ENCODE measurements at places on chromosomes 11 and 22.

DNA sequence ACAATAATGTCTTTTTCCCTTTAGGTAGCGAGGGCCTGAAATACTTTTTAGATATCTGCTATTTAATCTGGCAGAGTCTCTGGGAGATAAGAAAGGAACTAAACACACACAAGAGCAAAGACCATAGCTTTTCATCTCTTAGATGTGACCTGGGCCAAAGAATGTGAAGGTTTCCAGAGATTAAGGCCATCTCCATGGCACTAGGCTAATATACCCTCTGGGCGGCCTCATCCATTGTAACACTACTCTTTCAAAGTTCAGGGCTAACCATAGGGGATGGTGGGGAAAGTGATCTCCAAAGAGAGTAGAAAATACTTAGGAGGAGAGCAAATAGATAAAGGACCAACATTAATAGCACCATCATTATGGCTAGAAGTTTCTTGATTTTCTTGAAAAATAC is 326.4 kb downstream of the LRRC4C start:
- no peak for DNase-seq

GRCh38 chr11:125263268-125263790 is 98.8 kb downstream of the PKNOX2 start:
- no peak for DNase-seq

GRCh38 chr11:1783725-1784529 is 20.2 kb upstream of the CTSD start:
- no peak for DNase-seq

DNA sequence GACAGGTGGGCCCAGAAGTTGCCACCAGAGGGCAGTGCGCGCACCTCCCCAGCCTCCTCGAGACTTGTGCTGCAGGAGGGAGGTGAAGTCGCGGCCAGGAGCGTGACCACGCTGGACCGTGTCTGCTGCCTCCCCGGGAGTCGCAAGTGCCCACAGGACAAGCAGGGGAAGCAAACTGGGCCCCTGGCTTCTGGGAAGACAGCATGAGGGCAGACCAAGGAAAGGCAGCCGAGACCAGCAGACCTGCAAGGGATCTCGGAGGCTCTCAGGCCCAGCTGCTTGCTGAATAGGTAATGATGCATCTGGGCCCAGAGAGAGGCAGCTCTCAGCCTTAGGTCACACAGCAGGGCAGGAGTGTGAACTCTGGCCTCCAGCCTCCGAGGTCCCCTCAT is 17.0 kb upstream of the IL2RB start:
- peak; percentile 72 for DNase-seq

GRCh38 chr11:19714022-19714386 is 1.4 kb downstream of the NAV2 start:
- no peak for DNase-seq

GRCh38 chr11:122309262-122309925 is 193.4 kb upstream of the BLID start:
- no peak for DNase-seq

- peak; percentile 39 for DNase-seq
These were observed 23.6 kb upstream of the ETS1 start for GRCh38 chr11:128610721-128611617.

GRCh38 chr11:23866641-23867040 is 630.2 kb upstream of the LUZP2 start:
- no peak for DNase-seq

GRCh38 chr22:50218996-50219727 is 18.4 kb downstream of the SELENOO start:
- DNase-seq: no peak

- DNase-seq: no peak
These were observed 18.7 kb upstream of the TMPRSS5 start for GRCh38 chr11:113724778-113725177.

DNA sequence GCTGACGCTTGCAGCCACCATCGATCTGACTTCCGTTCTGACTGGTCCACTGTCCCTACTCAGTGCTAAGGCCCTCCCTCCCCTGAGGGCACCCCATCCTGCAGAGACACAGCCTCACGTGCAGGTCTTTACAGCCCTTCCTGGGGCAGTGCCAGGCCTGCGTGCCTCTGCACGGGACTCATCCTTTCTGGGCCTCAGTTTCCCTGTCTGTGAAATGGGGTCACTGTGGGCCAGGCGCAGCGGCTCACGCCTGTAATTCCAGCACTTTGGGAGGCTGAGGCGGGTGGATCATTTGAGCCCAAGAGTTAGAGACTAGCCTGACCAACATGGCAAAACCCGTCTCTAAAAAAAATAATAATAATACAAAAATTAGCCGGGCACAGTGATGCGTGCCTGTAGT is 17.8 kb upstream of the PARVG start:
- no peak for DNase-seq

GRCh38 chr11:7579361-7579791 is 65.6 kb downstream of the PPFIBP2 start:
- no peak for DNase-seq

DNA sequence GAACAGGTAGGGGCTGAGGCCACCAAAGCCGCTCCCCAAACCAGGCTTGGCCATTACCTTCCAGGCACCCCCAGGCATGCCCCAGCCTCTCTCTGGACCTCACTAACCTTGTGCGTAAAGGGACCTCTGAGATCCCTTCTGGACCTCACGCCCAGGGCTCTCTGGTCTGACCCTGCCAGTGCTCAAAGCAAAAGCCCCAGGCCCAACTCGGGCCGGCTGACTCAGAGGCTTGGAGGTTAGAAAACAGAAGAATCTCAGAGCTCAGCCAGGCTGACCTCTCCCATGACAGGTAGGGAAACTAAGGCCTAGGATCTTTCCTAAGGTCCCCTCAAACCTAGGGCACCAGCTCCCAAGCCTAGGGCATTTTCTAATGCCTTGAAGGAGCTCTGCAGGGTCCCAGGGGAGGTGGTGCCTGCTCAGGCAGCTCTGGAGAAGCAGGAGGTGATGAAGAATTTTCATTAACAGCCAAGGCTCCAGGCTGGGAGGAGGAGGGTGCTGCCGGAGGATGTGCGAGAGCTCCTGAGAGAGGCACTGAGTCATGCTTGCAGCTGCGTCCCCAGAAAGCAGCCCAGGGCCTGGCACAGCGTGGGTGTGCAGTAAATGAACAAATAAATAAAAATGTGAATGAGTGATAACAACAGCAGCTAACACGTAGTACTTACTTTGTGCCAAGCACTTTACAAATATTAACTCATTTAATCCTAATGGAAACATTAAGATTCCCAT is 25.6 kb downstream of the ARRB1 start:
- no peak for DNase-seq

- no peak for DNase-seq
These were observed 4.3 kb downstream of the ZC3H12C start for GRCh38 chr11:110097459-110098012.

DNA sequence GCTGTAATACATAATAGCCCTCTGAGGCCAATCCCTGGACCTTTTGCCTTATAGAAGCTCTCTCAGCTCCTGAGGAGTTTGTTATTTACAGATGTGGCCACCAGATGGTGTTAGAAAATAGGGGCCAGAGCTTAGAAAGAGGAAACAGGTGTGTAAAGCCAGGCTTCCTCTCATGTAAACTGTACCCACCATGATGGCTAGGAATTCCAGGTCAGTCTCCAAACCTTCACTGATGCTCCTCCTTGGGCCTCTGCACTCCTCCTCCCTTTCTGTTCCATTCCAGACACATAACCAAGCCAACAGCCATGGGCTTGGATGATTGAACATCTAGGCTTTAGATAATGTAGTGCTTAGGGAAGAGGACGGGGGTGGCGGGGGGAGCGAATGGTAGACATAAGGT is 39.7 kb downstream of the USP35 start:
- DNase-seq: no peak

DNA sequence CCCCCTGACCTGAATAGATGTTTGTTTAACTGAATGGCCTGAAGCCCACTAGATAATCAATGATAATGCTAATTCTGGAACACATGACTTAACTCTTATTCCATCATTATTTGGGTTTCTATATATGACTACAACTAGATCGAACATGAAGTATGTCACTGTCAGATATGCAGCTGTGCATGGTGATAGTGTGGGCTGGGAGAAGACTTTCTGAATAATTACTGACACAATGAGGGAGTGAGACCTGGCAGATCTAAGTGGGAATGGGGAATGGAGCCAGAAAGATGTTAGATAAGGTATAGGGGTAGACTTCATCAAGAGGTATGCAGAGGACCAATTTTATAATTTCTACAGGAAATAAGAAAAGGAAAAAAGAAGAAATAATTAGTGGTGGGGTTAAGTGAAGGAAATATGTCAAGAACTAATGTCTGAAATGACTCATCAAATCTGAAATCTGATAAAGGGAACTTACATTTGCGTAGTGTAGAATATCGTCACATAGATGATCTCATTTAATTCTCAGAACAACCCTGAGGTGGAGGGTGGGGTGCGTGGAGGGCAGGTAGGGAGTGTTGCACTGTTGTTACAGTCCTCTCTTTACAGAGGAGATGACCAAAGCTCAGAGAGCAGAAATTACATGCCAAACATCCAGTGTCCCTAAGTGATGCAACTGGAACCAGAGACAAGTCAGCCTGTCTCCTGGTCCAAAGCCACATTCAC is 68.2 kb upstream of the EED start:
- no peak for DNase-seq

DNA sequence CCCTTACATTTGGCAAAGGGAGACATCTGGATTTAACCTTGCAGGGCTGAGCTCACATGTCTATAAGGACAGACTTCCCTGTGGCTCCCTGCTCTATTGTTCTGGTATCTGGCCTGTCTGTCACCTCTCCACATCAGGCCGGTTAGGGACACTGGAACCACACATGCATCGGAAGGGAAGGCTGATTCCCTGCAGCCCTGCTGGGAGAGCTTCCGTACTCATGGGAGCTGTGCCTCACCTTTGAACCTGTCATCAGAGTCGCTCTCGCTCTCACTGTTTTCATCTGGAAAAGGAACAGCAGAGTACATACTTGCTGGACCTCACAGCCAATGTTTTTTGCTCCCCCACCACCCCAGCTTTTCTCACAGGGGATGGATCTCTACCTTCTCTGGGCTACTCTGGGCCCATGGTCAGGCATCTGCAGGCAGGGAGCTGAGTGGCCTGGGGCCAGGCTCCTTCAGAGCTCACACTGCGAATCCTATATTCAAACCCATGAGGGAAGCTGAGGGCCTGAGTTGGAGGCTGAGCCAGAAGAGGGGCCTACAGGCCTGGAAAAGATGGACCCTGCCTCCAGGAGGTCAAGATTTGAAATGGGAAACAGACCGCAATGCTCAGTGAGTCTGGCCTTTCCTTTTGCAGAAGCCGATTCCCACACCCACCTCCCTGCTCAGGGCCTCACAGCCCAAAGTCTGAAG is 31.3 kb downstream of the RPL27A start:
- DNase-seq: no peak

GRCh38 chr22:30041881-30042280 is 38.4 kb upstream of the HORMAD2 start:
- DNase-seq: no peak

- peak; percentile 57 for DNase-seq
These were observed 81.6 kb downstream of the CCDC81 start for GRCh38 chr11:86456075-86456939.

GRCh38 chr11:32838505-32839274 is 9.0 kb downstream of the PRRG4 start:
- no peak for DNase-seq

- no peak for DNase-seq
These were observed 59.3 kb downstream of the FANCF start for GRCh38 chr11:22566293-22566692.

- no peak for DNase-seq
These were observed 99.9 kb upstream of the CD44 start for GRCh38 chr11:35039076-35039475.

GRCh38 chr11:87213444-87213843 is 175.7 kb downstream of the TMEM135 start:
- no peak for DNase-seq

DNA sequence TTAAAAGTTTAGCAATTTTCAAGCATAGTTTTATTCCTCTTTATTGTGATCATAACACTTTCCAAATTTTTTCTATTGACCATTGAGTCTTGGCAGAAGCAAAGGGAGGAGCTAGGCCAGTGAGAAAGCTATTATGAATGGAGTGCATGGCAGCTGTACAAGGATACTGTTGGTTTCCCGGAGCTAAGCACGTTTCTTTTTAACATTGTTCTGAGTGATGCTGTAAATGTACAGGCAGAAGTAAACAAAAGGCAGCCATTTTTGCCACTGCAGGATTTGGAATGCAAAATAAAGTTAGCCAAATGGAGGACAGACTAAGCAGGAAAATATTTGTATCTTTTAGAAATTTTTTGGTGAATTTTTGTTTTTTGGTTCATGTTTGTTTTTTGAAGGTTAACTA is 16.2 kb downstream of the CBL start:
- no peak for DNase-seq

GRCh38 chr11:121703201-121703600 is 250.4 kb upstream of the SORL1-AS1 start:
- no peak for DNase-seq

DNA sequence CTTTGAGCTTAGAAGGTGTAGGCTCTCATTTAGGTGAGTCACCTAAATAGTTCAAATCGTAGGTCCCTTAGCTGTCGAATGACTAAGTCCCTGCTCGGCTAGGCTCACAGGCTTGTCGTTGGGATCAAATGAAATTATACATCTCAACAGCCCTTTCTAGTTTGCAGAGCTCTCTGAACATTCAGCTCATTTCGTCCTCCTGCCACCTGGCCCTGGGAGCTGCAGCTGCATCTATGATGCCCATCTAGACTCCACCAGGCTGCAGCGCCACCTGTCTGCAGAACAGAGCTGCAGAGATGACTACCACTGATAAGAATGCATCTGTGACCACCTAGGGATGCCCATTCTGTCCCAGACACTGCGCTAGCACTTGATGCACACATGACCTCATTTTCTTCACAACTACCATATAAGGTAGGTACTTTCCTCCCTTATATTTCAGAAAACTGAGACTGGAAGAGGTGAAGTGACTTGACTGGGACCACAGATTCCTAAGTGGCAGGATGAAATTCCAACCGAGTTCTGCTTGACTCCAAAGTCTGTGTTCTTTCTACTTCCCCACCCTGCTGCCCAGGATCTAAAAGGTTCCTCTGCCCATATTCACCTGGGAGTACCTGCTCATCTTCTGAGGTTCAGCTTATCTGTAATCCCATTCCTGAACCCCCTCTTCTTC is 141.1 kb upstream of the NARS2 start:
- DNase-seq: peak; percentile 1

All from activated CD8-positive, alpha-beta memory T cell treated with anti-CD3 and anti-CD28 coated beads for 1 hour (primary cell).